ENCODE measurements at places on chromosomes 16 and 17.

DNA sequence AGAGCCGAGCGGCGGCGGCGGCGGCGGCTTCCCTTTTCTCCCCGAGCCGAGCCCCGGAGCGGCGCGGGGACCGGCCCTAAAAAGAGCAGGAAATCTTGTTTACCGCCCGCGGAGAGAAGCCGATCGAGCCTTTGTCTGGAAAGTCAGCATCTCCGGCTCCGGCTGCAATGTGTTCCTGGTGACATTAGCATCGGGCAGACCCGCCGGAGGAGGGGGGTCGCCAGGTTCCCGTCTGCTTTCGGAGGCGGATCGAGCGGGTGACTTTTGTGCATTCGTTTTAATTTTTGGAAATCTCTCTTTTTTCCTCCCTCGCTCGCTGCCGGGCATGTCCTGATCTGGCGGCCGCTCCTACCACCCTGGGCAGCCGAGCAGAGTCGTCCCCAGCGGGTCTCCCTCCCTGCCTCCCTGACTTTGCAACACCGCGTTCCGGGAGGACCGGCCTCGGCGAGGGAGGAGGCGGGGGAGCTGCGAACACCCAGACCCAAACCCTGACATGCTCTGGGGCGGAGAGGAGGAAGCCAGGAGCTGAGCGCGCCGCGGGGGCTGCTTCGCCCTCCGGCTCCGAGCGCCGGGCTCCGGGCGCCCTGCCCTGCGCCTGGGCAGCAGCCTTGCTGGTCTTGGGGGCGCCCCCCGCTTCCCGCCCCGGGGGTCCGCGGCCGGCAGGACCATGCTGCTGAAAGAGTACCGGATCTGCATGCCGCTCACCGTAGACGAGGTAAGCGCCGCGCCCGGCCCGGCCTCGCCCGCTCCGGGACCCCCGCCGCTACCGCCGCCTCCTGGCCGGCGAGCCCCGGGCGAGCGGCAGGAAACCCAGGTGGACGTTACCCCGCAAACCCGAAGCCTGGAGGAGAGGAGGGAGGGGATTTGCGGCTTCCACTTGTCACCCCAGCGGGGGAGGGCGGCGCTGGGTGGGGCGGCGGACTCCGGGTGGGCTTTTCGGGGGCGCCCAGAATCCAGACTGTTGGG lies 690 bp downstream of the PITPNC1 start:
- DNase-seq, result peak; percentile 44

- DNase-seq, result no peak
Measured at GRCh38 chr16:59342669-59343068, 608.6 kb upstream of the GOT2 start.

GRCh38 chr17:58060596-58061191 lies 22.5 kb upstream of the DYNLL2 start:
- no peak for DNase-seq

GRCh38 chr17:82524540-82524939 lies 5.0 kb downstream of the FOXK2 start:
- no peak for DNase-seq

All from activated CD8-positive, alpha-beta memory T cell treated with anti-CD3 and anti-CD28 coated beads for 48 hours (primary cell).